ENCODE measurements at places on chromosomes 5 and 9.

DNA sequence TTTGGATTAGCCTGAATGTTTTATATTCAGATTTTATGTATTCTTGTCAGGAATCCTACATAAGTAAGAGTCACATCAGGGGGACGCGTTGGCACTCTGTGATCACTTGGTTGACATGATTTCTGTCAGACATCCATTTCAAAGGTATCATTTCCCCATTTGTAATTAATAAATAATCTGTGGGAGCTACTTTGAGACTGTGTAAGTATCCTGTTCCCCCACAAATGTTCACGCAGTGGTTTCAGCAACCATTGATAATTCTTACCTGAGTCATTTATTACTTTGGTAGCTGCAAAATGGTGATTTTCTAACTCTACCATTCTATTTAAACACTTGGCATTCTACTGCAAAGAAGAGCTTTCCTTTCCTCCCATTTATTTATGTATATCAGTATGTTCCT, 56.9 kb upstream of the TBC1D2 start:
- DNase-seq, result no peak

DNA sequence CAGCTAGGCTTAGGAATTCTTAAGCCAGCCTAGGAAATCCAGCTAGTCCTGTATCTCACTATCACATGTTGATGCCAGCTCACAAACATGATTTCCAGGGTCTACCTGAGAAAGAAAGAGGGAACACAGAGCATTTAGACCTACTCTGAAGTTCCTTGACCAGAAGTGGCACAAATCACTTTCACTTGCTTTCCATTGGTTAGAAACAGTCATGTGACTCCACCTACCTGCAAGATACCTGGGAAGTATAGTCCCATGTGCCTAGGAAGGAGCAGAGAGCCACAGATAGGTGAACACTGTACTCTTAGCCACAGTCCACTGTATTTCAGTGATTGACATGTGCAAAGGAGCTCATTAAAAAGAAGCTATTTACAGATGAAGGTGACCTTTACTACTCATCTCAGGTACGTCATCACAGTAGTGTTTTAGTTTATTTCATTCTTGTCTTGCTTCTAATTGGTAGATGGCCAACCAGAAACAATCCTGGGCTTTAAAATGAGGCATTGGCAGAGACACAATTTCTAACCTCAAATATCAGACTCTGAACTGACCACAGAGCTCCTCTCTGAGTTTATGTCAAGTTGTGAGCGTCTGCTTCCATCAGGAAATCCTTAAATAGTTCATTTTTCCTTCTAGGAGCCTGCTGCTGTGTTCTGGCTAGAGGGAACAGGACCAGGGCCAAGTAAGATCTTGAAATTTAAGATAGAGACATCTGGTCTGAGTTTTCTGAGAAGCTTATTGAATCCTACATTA, 340.7 kb downstream of the TLE4 start:
- DNase-seq, result no peak

GRCh38 chr5:25107853-25108252, 463.1 kb upstream of the CDH10 start:
- no peak for DNase-seq

GRCh38 chr5:121628783-121629182, 222.9 kb upstream of the FTMT start:
- no peak for DNase-seq

DNA sequence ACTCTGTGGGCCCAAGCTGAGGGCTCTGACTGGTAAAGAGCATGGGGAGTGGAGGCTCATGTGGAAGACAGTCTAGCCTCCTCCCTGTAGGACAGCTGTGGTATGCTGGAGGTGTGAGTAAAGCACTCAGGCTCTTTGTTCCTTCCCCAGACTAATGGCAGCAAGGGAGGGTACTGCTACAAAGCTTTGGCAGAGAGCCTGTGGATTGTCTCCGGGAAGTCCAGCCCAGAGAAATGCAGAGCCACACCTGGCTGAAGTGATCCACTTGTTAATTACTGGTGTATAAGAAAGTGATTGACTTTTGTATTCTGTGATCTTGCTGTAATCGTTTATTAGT, 161.7 kb downstream of the OXCT1 start:
- DNase-seq, result no peak

GRCh38 chr5:43051684-43052083, 11.6 kb upstream of the ANXA2R start:
- no peak for DNase-seq

Data from HEK293T (cell line).